Left forelimb (tissue), 1 donor: ENCODE measurements at places on chromosomes 4 and X.

- no peak for DNase-seq
Observed at GRCh38 chr4:173273941-173274340, 60.2 kb downstream of the HMGB2 start.

GRCh38 chrX:391717-392574, 5.2 kb upstream of the PPP2R3B start:
- no peak for DNase-seq

- DNase-seq, result no peak
Observed at GRCh38 chr4:15753786-15754185, 24.3 kb upstream of the CD38 start.

DNA sequence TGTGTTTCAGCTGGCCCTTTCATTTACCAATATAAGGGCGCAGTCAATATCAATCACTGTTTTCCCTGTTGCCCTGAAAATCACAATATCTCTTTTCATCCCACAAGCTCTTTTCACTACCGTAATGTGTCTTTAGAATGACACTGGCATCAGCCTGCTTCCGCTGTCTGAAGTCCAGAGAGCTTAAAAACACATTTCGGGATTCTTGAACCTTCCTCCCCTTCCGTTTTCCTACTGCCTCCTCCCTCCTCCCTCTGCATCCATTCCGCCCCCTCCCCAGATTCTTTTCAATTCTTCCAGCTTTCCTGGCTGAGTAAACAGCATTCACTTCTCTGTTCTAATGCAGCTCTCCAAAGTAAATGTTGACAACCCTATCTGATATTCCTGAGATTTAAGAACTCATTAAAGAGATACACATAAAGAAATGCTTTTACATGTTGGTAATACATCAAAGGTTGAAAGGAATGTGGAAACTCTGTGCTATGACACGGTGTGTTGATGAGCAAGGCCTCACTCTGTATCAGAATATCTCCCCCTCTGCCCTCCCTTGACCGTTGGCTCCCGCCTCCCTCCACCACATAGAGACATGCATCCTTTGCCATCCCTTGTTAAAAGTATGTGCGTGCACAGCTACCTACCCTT, 83.5 kb upstream of the SPRY1 start:
- no peak for DNase-seq

DNA sequence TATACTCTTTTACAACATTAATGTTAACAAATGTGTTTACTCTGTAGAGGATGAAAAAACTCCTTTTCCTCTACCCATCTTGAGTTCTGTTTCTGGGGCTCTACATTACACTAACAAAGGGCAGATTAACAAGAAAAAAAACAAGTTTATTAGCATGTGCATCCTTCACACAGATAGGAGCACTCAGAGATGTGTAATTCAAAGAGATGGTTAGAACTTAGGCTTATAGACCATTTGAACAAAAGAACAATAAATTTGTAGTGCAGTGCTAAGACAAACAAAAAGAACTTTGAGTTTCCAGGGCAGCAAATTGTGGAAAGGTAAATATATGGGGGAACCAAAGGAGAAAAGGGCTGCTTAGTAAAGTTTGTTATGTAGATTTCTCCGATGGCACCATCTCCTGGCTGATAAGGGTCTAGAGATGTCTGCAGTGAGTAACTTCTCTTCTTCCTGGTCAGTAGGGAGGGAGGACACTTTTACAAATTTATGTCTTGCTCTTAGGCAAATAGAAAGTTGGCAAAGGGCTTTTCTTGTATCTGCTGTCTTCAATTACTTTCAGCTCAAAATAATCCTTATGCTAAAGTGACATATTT, 1249.9 kb upstream of the TENM3 start:
- no peak for DNase-seq

GRCh38 chr4:182649698-182650477, 267.3 kb downstream of the DCTD start:
- DNase-seq, result no peak

- DNase-seq, result no peak
Observed at GRCh38 chrX:53550756-53551463, 116.7 kb upstream of the HSD17B10 start.

- DNase-seq, result no peak
Observed at GRCh38 chrX:11589641-11590040, 76.1 kb downstream of the ARHGAP6 start.

DNA sequence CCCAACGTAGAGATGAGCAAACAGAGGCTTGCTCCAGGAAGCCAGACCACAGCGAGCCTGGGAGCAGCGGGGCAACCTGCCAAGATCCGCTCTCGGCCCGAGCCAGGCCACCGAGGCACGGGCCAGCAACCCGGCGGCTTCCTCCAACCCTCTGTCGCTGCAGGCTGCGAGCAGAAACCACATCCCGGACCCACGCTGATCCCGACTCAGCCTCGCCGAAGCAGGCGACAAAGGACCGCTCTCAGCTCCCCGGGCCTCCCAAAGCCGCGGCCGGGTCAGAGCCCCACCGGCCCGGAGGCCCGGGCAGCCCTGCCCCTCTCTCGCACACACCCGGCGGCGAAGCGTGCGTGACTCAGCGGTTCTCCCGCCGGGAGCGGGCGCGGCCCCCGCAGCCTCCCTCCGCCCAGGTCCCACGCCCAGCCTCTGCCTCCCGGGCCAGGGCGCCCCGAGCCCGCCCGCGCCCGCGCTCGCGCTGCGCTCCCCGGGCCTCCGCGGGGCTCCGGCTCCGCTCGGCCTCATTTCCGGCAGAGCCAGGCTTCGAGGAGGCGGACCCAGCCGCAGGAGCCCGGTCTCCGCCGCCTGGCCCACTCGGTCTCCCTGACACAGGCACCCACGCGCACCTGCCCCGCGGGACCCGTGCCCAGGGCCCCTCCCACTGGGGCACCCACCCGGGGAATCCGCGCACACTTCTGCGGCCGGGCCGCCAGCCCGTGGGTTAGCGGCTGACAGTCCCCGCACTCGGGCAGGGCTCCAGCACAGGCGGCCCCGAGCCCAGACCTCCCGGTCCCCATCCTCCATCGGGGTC, 1.7 kb downstream of the PPP2R2C start:
- DNase-seq, result peak; percentile 54

- DNase-seq, result no peak
Observed at GRCh38 chrX:130106071-130106470, 4.2 kb downstream of the ELF4 start.

GRCh38 chr4:118991686-118992085, 103.0 kb downstream of the SYNPO2 start:
- no peak for DNase-seq

DNA sequence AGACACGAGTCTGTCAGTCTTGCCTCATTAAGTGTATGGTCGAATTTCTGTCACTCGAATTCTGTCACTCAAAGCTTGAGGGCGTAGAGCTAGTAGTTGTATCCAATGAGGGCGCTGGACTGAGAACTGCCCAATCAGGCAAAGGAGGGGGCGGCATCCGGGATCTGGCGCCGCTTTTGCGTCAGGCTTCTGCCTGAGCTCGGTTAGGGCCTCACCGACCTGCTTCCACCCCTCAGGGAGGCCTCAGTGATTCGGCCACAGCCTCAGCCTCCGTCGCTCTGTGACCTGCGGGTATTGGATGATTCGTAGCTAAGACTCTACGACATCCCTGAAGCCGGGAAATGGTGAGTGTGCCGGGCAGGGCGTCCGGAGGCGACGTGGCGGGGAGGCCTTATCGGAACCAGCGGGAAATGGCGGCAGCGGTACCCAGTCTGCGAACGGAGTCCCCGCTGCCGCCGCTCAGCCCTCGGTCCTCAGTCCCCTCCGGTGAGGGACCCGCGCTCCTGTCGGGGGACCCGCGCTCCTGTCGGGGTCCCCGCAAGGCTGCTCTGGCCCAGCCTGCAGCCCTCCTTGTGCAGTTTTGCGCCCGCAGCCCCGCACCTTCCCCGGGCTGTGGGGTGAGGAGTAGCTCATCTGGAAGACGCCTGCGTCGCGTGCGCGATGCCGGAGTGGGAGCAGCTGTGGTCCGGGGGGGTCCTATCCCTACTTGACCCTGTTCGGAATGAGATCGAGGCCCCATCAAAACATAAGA, 88.3 kb downstream of the ZNF718 start:
- DNase-seq, result peak; percentile 86

- DNase-seq, result no peak
Observed at GRCh38 chr4:82642331-82642730, 80.5 kb upstream of the TMEM150C start.

GRCh38 chr4:155952501-155952901, 1.2 kb downstream of the CTSO start:
- DNase-seq, result no peak

DNA sequence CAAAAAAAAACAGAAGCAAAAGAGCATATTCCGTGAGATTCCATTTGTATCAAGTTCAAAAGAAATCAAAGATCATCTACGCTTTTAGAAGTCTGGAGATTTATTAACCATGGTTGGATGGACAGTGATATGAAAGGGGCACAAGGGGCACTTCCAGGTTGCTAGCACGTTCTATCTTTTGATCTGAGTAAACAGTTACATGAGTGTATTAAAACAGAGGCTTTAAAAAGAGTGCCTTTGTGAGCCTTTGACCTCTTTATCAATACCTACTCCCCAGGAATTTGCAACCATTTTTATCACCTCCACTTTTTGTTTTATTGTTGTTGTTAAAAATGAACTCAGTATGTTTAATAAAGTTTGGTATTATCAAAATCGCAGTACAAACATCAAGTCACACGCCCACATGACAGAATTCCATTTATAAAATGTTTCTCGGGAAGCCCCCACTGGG, 72.4 kb upstream of the UCP1 start:
- no peak for DNase-seq

GRCh38 chr4:108155373-108155772, 13.4 kb downstream of the LEF1 start:
- no peak for DNase-seq

- no peak for DNase-seq
Observed at GRCh38 chrX:132986556-132986955, 28.1 kb upstream of the HS6ST2 start.

- DNase-seq, result no peak
Observed at GRCh38 chr4:91620952-91621351, 682.8 kb upstream of the GRID2 start.

DNA sequence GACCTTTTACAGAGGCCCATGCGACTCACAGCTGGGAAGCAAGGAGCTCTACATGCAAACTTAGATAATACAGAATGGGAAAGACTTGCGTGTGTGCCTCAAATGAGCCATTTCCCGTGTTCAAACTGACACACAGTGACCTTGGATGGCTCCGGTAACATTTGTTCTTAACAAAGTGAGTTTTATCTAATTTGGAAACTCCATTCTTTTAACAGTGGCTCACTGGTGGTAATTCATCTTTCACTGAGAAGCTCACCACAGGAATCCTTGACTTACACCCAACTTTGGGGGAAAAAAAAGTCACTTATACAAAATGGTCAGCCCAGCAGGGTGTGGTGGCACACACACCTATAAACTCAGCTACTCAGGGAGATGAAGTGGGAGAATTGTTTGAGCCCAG, 190.6 kb downstream of the LDB2 start:
- no peak for DNase-seq

GRCh38 chrX:37998586-37999262, 7.6 kb upstream of the SYTL5 start:
- no peak for DNase-seq

DNA sequence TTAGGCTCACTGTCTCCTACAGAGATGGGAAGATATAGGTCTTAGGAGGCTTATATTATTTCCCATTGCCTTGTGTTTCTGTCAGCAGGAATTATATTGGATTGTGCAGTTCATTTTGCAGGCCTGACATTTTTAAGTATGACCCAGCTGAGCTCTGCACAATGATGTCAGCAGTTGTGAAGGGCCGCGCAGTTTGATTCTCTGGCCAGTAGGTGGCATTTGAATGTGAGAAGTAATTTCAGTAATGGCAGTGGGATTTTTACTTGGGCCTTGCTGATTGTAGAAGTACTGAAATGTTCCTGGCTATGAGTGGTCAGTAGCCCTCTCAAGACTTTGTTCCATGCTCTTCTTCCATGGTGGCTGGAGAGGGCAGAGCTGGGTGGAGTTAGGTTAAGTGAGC, 247.2 kb upstream of the MTMR8 start:
- no peak for DNase-seq

GRCh38 chr4:15153662-15154061, 151.4 kb downstream of the CPEB2 start:
- DNase-seq, result no peak

DNA sequence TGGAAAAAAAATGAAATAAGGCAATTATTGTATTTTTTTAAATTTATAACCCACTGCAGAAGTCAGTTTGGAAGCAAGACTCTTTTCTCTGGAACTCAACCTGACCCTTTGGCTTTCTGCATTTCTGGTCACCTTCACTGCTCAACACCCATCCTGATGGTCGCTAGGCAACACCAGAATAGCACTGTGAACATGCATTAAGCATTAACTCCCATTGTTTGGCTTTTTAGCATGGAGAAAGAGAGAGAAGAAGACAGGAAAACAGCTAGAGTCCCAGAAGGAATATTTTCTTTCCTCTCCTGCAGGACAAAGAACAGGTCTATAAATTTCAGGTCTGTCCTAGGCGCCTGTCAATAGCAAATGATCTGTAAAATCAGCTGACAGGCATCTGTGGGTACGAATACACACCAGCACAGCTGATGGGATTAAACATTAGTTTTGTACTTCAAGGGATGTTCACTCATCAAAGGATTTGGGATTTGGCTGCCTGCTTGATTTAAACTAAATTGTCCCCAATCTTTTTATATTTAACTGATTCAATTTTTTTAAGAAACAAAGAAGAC, 137.2 kb upstream of the ETNPPL start:
- DNase-seq, result no peak

- DNase-seq, result no peak
Observed at GRCh38 chrX:129006491-129006890, 516.8 kb downstream of the SMARCA1 start.

DNA sequence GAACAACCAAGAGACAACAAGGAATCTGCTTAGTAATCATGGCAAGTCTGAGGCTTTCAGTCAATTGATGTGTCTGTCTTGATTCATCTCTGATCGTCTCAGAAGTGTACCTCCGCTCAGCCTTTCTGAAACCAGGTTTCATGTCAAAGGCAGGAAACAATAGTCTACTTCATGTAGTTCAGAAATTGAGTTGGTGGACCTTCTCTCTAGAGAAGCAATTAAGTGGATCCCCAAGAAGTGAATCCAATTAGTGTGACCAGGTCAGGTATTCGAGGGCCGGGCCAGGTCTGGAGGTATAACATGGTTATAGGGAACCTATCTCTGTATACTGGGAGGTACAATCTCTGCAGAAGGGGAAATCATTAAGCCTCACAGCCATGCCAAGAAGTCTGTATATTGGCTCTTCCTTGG, 32.0 kb downstream of the DAPP1 start:
- no peak for DNase-seq

GRCh38 chr4:85688055-85688740, 213.2 kb downstream of the ARHGAP24 start:
- no peak for DNase-seq

GRCh38 chr4:6767748-6768538, 14.6 kb upstream of the KIAA0232 start:
- DNase-seq, result no peak

GRCh38 chrX:44874420-44875184, 1.6 kb downstream of the KDM6A start:
- DNase-seq, result peak; percentile 65

- no peak for DNase-seq
Observed at GRCh38 chr4:151097759-151098158, 1.7 kb upstream of the RPS3A start.

GRCh38 chr4:168569066-168569930, 72.4 kb downstream of the PALLD start:
- DNase-seq, result no peak

- DNase-seq, result no peak
Observed at GRCh38 chr4:74230902-74231499, 73.1 kb downstream of the MTHFD2L start.
